Stimulated activated CD4-positive, alpha-beta T cell treated with anti-CD3 and anti-CD28 coated beads, Interleukin-15, amount 100 ng/mL, for 1 hour (primary cell): ENCODE measurements at places on chromosomes 2 and 18.

- DNase-seq = no peak
Measured at GRCh38 chr2:95030496-95030895, 5.0 kb downstream of the MAL start.

DNA sequence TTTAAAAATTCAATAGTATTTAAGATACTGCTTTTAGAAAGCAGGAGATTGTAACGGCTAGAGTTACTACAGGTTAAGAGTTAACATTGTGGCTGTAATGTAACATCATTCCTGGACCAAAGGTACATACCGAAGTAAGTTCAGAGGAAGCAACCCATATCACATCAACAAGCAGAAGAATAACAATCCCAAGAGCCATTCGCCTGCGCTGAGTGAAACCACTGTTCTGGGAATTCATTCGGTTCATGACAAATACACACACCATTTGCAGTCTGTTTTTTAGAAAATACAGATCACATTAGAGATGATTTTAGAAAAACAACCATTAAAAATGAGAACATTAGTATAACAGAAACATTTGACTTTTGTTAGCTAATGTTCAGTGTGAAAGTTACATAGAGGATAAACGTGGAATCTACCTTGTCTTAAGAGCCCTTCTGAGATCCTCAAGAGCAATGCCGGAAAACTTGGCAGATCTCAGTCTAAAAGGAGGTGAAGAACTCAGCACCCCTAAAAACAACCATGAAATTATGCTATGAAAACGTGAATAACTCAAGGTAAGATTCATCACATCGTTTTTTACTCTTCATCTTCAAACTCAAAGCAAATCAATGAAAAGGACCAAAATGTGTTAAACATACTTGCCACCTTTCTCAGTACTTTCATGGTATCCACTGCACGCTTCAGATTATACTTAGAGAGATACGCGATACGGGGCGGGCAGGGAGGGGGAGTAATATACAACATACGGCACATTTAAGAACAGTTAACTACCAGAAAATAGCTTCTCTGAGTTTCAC is 1.2 kb downstream of the SLC35F5 start:
- DNase-seq = no peak

DNA sequence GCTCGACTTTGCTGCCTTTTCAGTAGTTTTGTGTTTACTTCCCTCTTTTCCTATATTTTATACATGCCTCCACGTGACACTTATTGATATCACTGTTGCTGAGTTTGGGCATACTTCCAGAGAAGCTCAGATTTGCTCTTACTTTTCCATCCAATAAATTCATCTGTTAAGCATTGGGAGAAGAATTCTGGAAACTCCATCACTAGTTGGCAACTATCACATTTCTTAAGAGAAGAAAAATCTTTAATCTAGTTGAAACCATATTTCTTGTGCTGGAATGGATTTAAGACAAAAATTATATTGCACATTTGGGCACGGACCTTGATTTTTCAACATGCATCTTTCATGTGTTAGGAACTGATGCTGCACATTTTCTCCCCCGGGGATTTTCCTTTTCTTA is 52.6 kb upstream of the CPO start:
- DNase-seq = no peak

- DNase-seq = no peak
Measured at GRCh38 chr2:151638990-151639389, 95.3 kb downstream of the NEB start.

GRCh38 chr2:191304939-191305875 is 60.0 kb downstream of the MYO1B start:
- no peak for DNase-seq

DNA sequence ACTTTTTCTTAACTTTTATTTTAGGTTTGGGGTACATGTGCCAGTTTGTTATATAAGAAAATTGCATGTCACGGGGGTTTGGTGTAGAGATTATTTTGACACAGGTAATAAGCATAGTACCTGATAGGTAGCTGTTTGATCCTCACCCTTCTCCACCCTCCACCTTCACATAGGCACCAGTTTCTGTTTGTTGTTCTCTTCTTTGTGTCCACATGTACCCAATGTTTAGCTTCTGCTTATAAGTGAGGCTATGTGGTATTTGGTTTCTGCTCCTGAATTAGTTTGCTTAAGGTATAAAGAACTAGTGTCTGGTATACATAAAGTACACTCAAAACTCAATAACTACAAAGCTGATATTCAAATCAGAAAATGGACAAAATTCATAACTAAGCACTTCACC is 654.6 kb upstream of the LINC00305 start:
- DNase-seq = no peak

- no peak for DNase-seq
Measured at GRCh38 chr18:46411191-46411828, 245.7 kb downstream of the LOXHD1 start.

DNA sequence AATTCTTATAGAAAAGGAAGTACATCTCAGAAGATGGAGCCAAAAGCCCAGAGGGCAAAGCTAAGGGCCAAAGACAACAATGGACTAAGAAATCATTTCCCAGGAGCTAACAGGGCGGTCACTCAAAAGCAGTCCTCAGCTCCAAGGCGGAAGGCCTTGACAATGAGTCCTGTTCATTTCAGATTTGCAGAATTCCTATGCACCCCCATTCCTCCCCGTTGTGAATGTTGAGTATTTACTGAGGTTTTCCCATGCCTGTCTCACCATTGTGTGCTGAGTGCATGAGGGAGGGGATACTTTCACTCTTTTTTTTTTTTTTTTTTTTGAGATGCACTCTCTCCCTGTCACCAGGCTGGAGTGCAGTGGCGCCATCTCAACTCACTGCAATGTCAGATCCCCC is 18.8 kb upstream of the DTNB start:
- no peak for DNase-seq

- DNase-seq = no peak
Measured at GRCh38 chr2:158676295-158676694, 118.8 kb upstream of the DAPL1 start.

- no peak for DNase-seq
Measured at GRCh38 chr18:79765491-79766245, 32.1 kb upstream of the KCNG2 start.

DNA sequence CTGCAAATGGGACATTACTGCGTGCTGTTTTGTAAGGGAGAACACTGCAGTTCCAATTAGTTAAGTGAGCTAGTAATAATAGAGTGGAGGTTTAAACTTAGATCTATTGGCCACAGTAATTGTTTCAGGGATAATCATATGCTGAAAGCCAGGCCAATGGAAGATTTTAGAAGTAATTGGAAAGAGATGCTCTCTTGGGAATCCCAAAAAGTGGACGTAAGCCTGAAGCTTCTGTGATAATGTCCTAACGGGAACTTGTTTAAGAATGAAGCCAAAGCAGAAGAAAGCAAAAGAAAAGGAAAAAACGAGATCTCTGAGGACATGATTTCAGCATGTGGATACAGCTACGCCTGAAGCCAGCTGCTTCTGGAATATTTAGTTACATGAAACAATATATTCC is 594.6 kb downstream of the SLC4A3 start:
- no peak for DNase-seq

- DNase-seq = no peak
Measured at GRCh38 chr2:23445450-23445868, 60.5 kb downstream of the KLHL29 start.

DNA sequence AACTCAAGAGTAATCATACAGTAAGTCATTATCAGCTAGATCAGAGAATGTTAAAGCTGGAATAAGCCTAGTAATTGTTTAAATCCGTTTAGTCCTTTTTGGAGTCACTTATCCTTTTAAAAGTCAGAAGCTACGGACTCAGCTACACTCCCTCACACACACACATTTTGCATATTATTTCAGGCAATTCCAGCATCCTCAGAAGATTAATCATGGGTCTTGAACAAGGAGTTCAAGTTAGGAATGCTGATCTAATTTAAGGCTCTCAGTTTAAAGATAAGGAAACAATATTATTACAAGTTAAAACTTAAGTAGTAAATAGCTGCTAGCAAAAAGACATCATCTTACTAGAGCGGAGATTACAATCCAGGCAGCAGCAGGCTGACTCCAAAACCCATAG is 74.3 kb downstream of the GTF3C3 start:
- no peak for DNase-seq

DNA sequence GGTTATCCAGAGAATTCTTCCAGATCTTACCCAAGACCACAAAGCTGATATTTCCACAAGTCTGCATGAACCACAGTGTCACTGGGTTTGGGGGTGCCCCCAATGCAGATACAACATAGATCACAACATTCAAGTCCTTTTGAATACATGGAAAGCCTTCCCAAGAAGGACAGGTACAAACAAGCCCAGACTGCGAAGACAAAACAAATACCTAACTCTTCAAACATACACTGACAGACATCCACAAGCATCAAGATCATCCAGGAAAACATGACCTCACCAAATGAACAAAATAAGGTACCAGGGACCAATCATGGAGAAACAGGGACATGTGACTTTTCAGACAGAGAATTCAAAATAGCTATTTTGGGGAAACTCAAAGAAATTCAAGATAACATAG is 93.1 kb downstream of the MDH1 start:
- no peak for DNase-seq

DNA sequence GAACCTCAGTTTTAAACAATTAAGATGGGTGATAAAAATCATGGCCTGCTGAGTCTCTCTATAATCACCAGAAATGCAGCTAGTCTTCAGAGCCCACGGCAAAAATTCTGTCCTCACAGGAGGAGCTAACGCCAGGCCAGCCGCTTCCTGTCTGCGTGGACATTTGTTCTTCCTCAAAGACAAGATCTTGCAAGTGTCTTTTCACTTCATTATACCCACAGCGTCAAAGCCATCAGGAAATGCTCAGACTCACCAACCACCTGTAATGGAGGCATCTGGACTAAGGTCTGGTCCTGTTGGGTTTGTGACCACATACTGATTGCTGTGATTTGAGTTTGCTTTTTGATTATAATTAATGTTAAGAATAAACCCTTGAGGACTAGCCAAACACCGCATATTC is 473.8 kb upstream of the MC4R start:
- DNase-seq = no peak

GRCh38 chr2:121047383-121047782 is 237.6 kb downstream of the TFCP2L1 start:
- no peak for DNase-seq

GRCh38 chr2:184879671-184880070 is 281.3 kb downstream of the ZNF804A start:
- no peak for DNase-seq

GRCh38 chr18:47087676-47088075 is 52.3 kb upstream of the ELOA2 start:
- DNase-seq = no peak

- DNase-seq = no peak
Measured at GRCh38 chr2:3356799-3357198, 20.8 kb downstream of the EIPR1 start.

DNA sequence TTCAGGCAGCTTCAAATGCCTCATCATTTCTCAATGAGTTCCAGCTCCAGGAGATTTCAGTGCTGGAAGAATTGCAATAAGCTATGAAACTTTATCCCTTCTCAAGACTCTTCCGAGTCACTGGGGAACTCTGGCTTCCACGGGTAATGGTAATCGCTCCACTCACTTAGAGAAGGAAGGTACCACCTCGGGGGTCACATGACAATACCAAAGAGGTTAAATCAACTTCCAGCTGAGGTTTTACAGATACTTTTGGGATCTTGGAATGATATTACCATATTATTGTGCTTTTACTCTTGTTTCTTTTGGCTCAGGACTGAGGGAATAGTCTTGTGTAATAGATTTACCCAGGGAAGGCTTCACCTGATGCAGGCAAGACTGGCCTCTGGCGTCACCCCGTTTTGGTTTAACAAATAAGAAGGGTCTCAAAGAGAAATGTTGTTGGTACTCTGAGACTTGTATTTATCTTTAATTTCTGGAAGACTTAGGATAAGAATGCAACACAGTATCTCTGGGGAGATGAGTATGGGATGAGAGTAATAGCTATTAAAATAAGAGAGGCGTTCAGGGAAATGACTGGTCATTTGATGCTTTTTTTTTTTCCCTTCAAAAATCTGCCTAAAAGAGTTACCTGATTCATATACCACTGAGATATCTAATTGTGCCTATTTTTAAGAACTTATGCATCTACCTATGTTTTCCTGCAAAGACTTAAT is 316.9 kb upstream of the ZEB2 start:
- DNase-seq = no peak

- no peak for DNase-seq
Measured at GRCh38 chr2:153661801-153662200, 183.2 kb upstream of the RPRM start.

GRCh38 chr18:53753601-53754000 is 470.9 kb downstream of the MBD2 start:
- DNase-seq = no peak

DNA sequence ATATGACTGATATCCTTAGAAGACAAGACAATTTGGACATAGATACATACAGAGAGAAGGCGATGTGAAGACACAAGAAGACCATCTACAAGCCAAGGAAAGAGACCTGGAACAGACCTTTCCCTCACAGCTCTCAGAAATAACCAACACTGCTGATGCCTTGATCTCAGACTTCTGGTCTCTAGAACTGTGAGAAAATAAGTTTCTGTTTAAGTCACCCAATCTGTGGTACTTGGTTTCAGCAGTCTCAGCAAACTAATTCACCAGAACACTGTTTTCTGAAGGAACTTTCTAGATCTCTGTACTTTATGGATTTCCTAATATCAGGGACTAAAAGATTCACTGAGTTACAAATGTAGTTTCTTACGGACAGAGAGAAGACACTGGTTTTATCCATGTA is 58.8 kb downstream of the NAB1 start:
- DNase-seq = no peak

DNA sequence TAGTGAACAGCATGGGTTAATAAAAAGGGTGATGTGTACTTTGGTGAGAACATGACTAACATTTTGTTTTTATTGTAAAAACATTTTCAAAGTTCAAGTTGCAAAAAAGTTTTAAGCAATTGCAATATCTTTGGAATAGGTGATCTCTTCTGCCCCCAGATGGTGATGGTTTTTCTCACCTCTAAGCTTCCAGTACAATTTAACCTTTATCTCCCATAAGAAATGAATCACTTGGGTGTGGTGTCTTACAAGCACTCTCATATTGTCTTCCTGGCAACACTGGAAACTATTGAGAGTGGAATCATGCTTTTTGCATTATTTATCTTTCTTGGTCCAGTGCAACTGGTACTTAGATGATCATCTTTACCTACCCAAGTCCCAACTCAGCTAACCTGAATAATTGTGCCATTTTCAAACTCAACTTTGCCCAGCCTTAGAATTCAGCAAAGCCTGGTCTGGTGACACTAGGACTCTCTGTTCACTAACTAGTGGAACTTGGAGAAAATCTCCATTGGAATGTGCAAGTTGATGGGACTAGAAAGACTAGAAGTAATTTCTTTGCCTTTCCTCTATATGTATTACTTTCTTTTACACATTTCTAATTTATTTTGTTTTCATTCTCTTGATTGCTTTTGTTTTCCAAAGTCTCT is 964.7 kb upstream of the ZEB2 start:
- no peak for DNase-seq

DNA sequence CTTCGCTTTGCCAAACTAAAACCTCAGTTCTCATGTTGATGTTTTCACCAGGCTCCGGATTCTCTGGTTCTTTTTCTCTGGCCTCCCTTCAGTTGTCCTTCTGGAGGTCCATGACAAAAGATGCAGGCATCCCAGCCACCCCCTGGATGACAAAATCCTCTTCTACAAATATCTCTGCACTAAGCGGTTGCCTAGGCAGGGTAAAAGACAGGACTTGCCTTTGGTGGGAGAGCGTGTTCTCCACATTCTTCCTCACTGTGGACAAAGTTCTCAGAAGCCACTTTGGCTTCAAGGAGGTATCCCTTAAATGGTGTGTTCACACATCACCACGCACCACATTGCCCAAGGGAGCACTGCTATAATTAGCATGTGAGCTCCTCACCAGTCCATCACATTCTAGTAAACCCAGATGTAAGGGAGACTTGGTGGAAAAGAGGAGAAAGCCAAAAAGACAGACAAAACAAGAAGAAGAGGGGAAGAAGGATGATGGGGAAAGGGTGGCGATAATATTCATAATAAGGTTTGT is 23.6 kb upstream of the MRPL33 start:
- DNase-seq = no peak
